NCI-H2107 (cell line): ENCODE measurements at places on chromosomes 3 and 15.

GRCh38 chr15:63971427-63971805, 74.9 kb downstream of the DAPK2 start:
- DNase-seq, result no peak

DNA sequence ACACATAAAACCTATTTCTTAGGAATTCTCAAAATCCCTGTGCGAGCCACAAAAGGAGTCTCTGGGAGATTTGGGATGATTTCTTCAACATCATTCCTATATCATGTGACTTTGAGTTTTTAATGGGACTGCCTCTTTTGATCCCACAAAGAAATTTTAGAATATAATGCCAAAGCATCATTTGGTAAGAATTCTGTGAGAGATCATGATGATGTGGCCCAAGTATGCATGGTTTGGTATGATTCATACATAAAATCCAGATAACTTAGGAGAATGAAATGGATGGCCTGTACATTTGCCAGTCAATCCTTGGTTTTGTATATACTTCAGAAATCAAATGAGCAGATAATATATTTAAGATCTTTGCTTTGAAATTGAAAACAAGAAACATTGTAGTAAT, 61.3 kb downstream of the UBE2E2 start:
- DNase-seq, result no peak

DNA sequence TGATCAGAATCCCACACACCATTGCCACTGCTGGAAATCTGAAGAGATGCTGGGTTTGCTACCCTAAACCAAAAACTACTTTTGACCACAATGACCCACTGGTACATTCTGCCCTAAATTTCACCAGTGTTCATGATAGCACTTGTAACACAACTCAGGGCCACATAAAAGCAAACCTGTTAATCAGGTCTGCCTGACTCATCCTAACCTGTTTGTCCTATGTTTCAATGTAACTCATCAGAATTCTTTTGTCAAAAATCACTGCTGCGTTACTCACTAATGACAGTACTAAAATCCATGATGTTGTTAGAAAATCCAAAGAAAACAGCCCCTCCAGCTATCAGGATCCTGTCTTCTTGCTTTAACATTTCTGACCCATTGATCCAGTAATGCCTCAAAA, 55.6 kb upstream of the XCR1 start:
- no peak for DNase-seq

GRCh38 chr3:45214061-45214680, 11.9 kb downstream of the TMEM158 start:
- no peak for DNase-seq
